IPS-NIHi11 (cell line): ENCODE measurements at places on chromosomes 6 and 20.

- no peak for DNase-seq
Observed at GRCh38 chr6:14881398-14881797, 364.5 kb upstream of the JARID2 start.

- no peak for DNase-seq
Observed at GRCh38 chr6:87341899-87342298, 2.7 kb upstream of the C6orf163 start.

GRCh38 chr6:108432792-108433191 is 127.9 kb upstream of the FOXO3 start:
- DNase-seq = no peak

GRCh38 chr20:32285621-32286371 is 8.3 kb downstream of the KIF3B start:
- DNase-seq = no peak

GRCh38 chr6:168043848-168044415 is 35.1 kb downstream of the FRMD1 start:
- DNase-seq = no peak

- DNase-seq = no peak
Observed at GRCh38 chr6:159116343-159116742, 52.9 kb upstream of the FNDC1 start.

DNA sequence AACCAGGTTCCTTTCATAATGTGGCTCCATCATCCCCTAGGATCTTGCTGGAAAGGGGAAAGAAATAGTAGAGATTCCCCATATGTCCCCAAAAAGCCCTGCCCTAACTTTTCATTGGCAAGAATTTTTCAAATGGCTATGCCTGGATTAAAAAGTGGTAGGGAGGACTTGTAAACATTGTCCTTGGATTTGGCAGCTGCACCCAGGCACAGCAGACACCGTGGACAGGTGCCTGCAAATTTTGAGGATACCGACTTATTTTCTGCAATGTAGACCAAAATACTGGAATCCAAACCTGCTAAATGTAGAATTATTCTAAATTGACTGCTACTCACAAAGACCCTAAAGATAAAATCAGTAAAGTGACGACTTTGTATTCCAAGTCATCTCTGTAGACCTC is 203.3 kb upstream of the PLCB4 start:
- DNase-seq = no peak

DNA sequence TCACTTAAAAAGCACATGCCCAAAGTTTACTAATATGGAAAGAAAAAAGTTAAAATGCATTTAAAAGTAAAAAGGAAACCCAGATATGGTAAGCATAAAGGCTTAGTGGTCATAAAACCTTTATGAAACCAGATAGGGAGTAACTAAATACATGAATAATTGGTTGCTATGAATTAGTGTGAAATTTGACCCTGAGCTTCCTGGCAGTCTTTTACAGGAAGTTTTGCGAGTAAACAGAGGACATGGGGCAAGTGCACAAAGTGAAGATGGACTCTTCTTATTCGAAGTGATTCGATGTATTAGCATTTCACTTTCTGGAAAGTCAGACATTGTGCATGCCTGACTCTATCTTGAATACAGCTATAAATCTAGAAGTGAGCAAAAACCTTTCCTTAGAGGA is 90.9 kb upstream of the MLIP start:
- no peak for DNase-seq

DNA sequence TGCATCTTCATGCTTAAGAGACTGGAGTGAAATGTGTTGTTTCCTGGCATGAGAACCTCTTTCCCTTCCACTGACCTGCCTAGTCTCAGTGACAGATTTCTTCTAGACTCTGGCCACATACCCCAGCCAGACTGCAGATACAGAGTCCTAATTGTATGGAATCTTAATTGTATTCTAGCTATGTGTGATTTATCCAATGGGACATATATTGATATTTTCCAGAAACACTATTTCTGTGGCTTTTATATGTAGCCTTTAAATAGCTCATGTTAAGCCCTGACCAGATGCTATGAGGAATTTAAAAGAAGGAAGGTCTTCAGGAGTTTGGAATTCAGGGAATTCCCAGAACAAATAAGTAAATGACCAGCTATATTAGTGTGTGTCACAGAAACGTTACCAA is 99.0 kb downstream of the FIG4 start:
- no peak for DNase-seq

- DNase-seq = no peak
Observed at GRCh38 chr6:26273673-26274588, 91.1 kb upstream of the BTN3A2 start.

- no peak for DNase-seq
Observed at GRCh38 chr6:157058574-157058973, 264.7 kb downstream of the TMEM242 start.

DNA sequence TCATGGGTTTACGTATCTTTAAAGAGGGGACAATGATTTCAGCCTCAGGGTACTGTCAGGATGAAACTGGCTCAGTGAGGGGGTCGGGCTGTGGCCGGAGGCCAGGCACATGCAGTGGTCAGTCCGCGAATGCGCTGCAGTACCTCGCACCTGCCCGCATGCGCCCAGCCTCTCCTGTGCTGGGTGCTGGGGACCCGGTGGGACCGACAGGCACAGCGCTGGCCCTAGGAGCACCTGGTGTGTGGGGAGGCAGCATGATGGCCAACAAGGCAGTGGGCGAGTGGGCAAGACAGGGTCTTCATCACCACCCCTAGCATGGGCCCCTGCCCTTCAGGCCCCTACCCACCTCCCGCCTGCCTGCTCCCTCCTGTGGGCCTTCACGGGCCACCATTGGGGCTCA is 970 bp upstream of the CABLES2 start:
- no peak for DNase-seq

DNA sequence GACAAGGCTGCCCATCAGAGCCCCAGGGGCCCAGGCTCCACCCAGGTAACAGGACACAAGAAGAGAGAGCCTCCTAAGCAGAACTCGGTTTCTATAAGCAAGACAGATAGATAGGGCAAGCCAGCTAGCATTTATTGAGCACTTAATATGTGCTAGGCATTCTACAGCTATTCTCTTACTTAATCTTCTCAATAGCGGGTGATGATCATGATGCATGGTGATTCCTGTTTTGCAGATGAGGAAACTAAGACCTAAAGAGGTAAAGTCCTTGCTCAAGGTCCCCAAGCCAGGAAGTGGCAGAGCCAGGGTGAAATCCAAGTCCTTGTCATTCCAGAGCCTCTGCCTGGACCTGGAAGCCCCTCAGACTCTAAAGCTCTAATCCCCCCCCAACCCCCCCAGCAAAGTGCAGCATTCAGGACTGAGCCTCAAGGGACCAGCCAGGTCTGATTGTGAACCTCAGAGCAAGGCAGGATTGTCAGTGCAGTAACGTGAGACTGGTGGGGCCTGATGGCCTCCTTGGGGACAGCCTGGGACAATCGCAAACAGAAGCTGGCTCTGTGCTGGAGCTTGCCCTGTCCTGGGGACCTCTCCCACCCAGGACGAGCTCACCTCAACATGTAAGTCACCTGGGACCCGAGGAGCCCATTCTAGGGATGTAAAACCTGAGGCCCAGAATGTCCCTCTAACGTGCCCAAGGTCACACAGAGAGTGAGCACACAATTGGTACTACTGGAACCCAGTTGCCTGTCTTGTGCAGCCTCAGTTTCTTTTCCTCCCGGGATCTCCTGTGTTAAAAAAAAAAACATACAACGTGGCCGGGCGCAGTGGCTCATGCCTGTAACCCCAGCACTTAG is 48.4 kb upstream of the PTGIS start:
- no peak for DNase-seq

- no peak for DNase-seq
Observed at GRCh38 chr20:49705358-49705757, 8.3 kb downstream of the B4GALT5 start.

GRCh38 chr6:81876971-81877370 is 124.5 kb upstream of the TENT5A start:
- DNase-seq = no peak

DNA sequence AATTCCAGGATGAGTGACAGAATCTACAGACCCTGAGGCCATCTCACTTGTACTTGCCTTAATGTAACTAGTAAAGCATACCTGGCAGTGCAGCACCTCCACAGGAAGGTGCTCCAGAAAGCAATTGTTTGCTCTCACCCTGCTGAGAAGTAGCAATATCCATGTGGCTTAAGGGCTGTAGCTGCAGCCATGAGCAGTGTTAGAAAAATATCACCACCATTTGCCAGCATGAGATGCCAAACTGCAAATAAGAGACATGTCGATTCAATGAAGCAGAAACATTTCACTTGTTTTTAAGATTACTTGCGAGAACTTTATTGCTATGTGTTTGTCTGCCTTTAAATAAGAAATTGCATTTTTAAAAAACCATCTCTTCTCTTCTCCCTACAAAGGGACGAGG is 151.5 kb downstream of the PRL start:
- no peak for DNase-seq

GRCh38 chr6:151388997-151389617 is 2.3 kb downstream of the ZBTB2 start:
- DNase-seq = no peak

GRCh38 chr6:64712606-64713005 is 994.4 kb downstream of the EYS start:
- DNase-seq = no peak

DNA sequence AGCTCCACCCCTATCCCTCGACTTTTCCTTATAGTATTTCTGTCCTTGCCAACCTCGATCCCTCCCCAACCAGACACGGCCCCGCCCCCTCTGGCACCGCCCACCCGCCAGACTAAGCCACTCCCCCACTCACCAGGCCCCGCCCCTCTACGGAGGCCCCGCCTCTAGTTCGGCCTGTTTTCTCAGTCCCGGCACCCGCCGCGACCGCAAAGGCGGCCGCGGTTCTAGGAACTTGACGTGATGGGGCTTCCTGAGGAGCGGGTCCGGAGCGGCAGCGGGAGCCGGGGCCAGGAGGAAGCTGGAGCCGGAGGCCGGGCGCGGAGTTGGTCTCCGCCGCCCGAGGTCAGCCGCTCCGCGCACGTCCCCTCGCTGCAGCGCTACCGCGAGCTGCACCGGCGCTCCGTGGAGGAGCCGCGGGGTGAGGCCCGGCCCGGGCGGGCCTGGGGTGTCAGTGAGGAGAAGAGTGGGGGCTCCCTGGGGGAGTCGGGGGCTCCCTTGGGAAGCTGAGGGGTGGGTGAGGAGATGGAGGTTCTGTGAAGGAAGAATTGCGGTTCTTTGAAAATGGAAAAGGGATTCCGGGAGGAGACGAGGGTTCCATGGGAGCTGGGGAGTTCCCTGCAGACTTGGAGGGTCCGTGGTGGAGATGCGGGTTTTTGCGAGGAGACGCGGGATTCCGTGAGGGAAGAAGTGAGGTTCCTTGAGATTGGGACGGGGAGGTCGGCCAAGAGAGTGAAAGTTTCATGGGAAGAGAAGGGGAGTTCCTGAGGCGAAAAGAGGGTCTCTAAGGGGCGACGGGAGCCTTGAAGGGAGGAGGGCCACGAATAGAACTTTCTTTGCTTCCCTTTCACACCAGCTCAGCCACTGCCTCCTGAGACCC is at the start of gene ACSS2:
TSS of gene ACSS2 (plus strand) at position 207 of the 877 bp plus-strand sequence. CDS start at position 241, 34 bp downstream.
- DNase-seq = peak; percentile 91

- DNase-seq = no peak
Observed at GRCh38 chr6:91626911-91627310, 1040.0 kb upstream of the MAP3K7 start.

DNA sequence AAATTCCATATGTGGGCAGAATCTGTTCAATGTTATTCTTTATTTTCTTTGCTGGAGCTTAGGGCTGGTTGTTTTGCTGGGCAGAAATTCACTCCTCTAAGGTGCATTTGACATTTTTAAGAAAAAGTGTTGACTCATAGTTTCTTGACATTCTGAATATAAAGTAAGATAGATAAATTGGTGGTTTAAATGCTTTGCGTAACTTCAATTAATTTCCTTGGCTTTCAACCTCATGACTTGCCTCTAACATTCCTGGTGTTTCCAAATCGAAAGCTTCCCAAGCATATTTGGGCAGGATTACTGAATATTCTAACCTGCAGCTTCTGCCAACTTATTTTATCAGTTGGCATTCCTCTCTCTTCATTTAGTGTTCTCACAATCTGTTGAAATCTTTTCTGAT is 718.7 kb upstream of the ADGRB3 start:
- DNase-seq = no peak

DNA sequence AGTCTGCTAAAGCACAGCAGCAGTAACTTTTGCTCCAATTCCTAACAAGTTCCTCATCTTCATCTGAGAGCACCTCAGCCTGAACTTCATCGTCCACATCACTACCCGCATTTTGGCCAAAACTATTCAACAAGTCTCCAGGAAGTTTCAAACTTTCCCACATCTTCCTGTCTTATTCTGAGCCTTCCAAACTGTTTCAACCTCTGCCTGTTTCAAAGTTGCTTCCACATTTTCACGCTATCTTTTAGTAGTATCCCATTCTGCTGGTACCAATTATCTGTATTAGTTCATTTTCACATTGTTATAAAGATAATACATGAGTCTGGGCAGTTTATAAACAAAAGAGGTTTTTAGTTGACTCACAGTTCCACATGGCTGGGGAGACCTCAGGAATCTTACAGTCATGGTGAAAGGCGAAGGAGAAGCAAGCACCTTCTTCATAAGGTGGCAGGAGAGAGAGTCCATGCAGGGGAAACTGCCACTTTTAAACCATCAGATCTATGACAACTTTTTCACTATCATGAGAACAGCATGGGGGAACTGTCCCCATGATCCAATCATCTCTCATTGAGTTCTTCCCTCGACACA is 99.4 kb upstream of the GRIK2 start:
- no peak for DNase-seq

DNA sequence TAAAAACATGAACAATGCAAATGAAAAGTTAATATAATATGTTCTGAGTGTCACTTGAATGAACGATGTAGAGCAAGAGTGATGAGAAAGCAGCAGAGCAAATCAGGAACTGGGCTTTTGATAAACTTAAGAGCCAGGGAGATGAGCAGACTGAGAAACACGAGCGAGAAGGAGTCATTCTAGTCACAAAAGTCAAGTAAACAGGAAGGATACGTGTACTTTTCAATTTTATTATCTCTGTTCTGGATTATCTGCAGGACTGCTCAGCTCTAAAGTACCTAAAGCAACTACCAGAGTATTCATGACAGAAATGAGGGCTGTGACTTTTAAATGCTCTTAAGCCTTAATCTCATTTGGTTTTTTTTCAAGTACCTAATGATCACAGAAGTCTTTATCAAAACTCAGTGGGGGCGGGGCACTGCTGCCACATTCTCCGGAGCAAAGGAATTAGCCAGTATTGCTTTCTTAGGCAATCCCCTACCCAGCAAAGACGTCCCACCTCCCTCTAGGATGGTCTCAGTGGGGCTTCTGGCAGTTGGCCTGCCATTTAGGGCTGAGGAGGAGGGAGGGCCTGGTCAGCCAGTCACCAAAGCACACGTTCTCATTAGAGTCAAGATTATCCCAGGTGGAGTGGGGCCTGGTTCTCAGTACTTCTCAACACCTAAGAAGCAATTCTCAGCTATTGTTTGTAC is 8.6 kb downstream of the MAN1A1 start:
- peak; percentile 35 for DNase-seq

DNA sequence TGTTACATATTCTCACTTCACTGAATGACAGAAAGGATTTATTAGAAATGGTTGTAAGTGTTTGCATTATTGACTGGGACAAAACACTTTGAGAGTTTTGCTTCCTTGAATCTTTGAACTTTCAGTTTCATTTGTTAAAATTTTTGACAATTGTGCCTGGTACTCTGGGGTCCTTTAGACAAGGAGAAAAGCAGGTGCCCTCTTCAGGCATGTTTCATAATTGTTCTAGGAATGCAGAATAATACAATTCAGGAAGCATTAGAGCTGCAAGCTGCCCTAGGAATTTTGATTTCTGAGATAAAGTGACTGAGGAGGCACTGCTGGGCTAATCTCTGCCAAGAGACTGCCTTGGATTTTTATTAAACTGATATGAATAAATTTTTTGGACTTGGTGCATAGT is 49.7 kb downstream of the TOP1 start:
- peak; percentile 43 for DNase-seq

- no peak for DNase-seq
Observed at GRCh38 chr20:24837781-24838450, 111.2 kb upstream of the CST7 start.

GRCh38 chr6:32332433-32332832 is 39.3 kb downstream of the TSBP1 start:
- no peak for DNase-seq
